ENCODE measurements at places on chromosomes 1 and 21. TPM values are rescaled to one million over a fixed set of nuclear protein-coding genes. Genes with fewer than 3 reads are reported as not detected.

DNA sequence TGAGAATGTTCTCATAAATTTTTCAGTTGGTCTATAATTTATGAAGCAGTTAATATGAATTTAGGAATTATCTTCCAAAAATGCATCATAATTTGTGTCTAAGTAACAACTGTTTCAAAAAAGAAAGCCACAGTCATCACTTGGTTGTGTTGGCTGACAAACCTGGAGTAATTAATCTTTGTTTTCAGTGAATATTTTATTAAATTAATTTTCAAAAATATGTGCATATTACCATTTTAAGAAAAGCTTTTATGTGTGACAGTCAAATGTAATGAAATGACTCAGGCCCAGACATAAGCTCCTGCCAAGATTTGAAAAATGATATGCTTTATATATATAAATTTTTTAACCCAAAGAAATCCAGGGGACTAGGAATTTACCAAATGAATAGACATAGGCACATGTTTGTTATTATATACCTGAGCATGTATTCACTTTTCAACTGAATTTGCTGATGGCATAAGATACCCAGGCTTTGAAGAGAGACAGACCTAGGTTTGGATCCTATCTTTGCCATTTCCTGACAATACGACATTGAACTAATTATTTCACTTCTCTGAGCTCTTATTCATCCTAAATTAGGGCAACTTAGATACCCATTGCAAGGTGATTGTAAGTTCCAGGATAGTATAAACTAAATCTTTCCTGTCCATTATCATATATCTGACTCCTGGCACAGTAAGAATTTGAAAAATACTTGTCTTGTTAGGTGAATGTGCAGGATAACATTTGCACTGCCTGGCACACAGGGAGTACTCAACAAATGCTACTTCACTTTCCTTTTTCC is 729.5 kb upstream of the ADGRL2 start:
- DNase-seq: no peak

DNA sequence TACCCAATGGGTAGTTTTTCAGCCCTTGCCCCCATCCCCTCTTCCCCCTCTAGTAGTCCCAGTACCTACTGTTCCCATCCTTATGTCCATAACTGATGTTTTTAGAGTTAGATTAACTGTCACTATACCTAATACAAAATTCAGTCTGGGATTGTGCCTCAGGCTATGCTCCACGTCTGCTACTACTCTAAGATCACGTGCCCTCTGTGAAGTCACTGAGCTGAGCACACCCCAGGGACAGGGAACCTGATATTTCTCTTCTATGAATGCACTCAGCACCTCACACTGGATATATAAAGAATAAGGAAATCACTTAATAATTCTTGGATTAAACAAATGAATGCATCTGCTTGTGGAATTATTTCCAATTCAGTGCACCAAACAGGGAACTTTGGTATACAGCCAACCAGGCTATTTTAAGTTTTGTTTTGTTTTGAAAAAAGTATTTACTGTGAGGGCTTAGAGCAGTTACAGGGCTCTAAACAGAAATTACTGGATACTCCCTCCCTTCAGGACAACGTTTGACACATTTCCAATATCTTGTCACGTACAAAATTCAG is 307.9 kb downstream of the SMYD3 start:
- DNase-seq: no peak

DNA sequence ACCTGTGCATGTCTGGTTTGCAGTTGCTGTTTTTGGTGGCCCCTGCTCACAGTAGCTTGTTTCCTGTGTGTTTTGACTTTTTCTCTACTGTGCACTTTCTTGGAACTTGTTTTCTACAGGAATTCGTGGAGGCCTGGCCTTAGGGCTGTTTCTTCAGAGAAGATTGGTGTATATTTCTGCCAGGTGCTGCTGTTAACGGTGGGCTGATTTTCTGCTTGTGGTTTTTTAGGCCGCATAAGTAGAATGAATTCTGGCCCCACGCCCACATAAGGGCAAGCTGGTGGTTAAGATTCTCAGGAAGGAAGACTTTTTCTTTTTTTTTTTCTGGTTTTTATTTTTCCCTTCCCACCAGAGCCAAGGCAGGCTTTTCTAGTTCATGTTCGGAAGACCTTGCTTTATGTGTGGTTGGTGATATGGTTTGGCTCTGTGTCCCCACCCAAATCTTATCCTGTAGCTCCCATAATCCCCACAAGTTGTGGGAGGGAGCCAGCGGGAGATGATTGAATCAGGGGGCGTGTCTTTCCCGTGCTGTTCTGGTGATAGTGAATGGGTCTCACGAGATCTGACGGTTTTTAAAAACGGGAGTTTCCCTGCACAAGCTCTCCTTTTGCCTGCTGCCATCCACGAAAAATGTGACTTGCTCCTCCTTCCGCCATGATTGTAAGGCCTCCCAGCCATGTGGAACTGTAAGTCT is 71.5 kb upstream of the DISP3 start:
- DNase-seq: no peak

DNA sequence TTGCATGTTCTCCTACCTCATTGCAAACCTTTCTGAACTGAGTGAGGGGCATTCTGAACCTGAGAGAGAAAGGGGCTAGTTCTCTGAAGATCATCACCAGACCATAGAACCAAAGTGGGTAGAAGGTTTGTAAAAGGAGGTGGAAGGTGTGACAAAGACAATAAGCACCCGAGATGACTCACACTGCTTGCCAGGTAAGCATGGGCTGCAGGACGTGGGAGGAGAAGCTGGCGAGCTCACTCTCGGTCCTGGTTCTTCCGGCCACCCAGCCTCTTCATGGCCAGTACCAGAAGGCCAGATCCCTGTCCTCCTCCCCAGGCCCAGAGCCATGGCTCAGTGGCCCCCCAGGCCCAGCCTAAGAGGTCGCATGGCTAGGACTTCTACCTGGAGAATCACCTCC is 128.3 kb downstream of the TMEM53 start:
- DNase-seq: no peak

The GPR25 gene
- not detected for total RNA-seq

DNA sequence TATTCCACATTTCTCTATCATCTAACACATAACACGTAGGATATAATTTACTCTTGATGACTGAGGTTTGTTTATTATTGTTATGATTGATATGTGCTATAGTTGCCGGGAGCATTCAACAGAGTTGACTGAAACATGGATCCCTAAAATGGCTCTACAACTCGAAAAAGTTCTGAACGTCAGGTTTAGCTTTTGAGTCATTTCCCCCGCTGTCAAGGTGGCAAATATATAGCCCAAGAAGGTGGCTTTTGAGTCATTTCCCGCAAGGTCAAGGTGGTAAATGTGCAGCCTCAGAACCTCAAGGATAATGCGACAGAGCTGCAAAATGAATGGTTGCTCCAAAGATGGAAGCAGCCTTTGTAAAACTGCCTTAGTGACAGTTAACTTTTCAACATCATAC is 104.0 kb downstream of the NIBAN1 start:
- DNase-seq: no peak

The LAD1 gene
- total RNA-seq: 130 TPM

The KCNJ10 gene
- total RNA-seq: 0.23 TPM

The APOBEC4 gene
- 0.55 TPM for total RNA-seq

DNA sequence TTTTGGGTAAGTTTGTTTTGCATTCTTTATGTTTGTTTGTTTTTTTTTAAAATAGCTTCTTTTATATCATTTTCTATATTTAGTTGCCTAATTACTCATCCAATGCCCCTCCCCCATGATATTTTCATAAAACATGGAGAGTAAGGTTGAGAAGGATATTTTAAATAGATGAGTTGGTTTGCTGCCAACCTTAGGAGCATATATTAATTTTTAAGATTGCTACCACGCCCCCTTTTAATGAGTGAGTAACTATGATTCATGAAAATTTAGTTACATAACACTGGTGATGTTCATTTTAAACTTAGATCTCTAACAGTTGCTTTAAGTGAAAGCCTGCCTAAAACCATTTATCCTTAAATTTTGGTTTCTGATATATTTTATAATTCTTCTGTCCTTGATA is 18.7 kb downstream of the TMEM50A start:
- DNase-seq: no peak

DNA sequence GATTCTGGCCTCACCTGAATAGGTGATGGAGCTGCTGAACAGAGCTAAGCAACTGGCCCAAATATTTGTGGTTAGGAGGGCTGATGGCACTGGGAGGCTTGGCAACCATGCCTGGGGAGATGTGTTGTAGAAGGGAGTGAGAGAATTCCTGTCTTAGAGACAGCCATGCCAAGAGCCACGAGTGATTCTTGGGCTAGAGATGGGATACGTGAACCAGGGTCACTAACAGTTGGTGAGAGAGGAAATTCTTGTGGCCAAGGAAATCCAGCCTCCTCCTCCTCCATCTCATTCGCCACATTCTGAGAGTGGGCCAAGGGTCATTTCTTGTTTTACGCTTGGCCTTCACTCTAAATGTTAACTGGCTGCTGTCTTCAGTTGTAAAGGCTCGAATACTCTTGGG is 46.3 kb downstream of the NGF start:
- no peak for DNase-seq

DNA sequence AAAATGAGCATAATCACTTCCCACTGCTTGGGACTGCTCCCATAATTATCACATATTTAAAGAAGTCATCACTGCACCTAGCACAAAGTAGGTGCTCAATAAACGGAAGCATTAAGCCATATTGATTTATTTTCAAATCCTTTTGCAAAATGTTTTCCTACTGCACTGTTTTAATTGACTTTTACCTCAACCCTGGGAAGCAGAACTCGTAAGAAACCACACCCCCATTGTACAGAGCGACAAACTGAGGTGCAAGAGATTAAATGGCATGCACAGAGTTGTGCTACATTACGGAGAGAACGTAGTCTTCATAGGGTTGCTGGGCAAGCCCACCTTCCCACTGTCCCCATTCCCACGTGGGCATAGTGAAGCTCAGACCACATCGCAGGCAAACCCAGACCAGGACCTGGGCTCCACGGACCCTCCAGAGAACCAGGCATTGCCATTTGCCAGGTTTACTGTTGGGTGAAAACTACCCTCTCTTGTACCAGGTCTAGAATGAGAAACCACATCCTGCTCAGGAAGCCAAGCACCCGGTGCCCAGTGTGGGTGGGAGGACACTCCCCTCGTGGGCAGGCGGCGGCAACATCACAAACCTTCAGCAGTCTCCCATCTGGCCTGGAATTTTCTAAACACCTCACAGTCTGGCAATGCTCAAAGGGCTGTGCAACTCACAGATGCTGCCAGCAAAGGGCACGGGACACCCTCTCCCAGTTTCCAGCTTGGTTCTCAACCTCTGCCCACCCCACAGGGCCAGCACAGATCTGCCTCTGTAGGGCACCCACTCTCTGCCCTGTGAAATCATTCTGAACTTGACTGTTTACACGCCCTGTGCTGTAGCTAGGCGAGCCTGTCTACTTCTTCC is 8.2 kb downstream of the IFFO2 start:
- no peak for DNase-seq

DNA sequence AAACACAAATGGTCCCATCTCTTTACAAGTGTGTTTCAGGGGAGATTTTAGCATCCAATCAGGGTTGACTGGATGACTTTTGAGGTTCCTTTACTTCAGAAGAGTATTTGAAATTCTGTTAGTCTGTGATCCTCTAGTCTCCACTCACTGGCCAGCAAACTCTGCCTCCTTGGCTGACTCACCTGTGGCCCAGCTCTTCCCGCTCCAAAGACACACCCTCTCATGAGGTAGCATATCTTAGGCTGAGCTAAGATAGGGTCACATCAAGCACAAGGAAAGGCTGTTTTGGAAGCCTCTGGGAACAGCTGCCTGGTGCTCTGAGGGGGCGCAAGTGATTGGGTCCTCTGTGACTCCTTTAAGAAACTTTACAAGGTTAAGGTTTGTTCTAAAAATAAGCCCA is 102.3 kb upstream of the FGGY start:
- no peak for DNase-seq

DNA sequence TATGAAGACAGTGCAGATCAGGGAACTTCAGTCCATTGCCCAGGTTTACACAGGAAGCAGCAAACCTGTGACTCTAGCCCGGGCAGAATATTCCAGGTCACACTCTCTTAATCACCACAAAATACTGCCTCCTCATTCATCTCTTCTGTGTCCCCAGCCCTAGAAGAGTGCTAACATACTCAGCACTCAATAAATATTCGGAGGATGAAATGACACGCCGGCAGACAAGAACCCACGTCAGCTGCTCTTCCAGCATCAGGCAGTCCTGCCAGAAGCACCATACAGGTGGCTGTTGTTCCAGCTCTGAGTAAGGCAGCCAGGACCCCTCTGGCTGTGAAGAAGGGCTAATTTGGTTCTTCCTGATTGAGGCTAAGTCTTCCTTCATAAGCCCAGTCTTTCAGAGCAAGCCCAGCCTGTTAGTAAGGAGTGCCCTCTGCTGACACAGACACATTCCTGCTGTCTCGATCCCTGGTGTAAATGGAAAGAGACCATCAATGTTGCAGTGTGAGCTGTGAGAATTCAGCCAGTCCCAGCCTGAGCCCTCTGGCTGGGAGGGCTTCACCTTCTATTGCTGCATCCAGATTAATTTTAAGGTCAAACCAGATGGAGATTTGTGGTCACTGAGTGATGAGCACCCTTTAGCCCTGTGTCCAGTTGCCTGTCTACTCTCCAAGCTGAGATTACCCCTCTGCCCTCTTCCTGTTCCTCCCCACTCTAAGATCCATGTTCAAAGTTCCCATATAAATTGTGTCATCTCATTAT is 45.0 kb upstream of the KIRREL1 start:
- no peak for DNase-seq

- no peak for DNase-seq
Observed at GRCh38 chr1:18322368-18323032, 158.2 kb upstream of the KLHDC7A start.

The TBX19 gene
- 2.6 TPM for total RNA-seq

The KCNA3 gene
- 1.5 TPM for total RNA-seq

The HTR1D gene
- total RNA-seq: not detected

GRCh38 chr1:72280711-72281110 is 1.6 kb downstream of the NEGR1 start:
- no peak for DNase-seq

The VHLL gene
- total RNA-seq: not detected

The CHI3L1 gene
- total RNA-seq: 1.8 TPM

The DPYD gene
- 33.3 TPM for total RNA-seq

DNA sequence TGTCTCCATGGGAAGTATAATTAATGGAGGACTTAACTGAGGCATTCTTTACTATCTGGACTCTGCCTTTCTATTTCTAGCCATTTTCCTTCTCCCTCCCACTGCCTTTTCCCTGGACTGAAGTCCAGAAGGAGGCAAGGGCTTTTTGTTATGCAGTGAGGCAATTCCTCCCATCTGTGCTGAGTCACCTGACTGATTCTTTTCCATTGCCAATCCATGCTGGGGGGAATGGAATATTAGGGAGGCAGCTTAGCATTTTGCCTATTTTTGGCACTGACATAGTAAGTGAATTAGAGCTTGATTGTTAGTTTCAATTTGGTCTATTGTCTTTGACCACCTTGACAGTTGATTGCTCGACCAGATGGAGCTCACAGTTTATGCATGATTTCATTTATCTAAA is 1000.6 kb upstream of the PRMT6 start:
- DNase-seq: no peak

The NHLH1 gene
- 0.14 TPM for total RNA-seq

The OVAAL gene
- total RNA-seq: not detected

- no peak for DNase-seq
Observed at GRCh38 chr1:208268541-208269337, 24.6 kb upstream of the PLXNA2 start.

The CHI3L2 gene
- total RNA-seq: 0.76 TPM

- no peak for DNase-seq
Observed at GRCh38 chr21:25831300-25831960, 96.7 kb downstream of the GABPA start.
